Calu3 (cell line): ENCODE measurements at places on chromosomes 3 and 15.

DNA sequence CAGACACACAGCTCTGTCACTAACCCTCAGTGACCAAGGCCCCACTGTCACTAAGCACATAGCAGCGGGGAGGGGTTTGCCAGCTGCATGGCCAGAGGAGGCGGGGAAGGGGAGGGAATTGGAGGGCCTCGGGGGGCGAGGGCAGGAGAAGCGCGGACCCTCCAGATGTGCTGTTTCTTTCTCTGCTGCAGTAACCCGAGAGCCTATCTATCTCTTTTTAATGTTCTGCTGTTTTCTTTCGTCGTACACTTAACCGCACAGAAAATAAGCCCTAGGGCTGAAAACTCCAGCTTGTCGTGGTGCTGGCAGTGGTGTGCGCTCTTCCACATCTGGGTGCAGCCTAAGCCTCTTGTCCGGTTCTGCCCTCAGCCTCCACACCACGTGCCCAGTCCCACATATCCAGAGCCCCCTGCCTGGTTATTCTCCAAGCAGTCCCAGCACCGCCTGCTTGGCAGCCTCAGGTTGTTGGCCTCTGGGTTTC, 51.1 kb downstream of the BDH1 start:
- DNase-seq: no peak

DNA sequence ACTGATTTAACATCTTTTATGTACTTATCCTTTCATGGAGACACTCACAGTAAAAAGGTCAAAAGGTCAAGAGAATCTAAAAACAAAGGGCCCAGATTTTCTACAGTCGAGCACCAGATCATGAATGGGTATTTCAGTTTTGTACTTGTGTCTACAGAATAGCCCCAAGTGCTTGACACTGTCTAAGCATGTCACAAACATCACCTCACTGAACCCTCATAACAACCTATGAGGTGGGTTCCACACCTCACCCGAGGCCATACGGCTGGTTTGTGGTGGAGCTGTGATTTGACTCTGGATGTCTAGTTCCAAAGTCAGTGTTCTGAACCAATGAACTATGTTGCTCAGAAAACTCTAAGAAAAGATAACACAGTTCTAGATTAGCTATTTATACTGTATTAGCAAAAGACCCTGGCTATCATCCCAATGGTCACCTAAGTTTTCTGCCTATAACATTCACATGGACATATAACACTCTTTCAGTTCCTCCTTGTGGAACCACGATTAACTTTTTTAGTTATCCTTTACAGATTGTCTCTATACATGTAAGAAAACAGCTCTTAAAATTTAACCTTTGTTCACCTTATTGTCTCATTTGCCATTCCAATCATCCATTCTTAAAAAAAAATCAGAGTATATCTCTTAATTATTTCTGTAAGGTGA, 25.5 kb downstream of the TM6SF1 start:
- no peak for DNase-seq

GRCh38 chr3:121690777-121691405, 30.2 kb upstream of the HCLS1 start:
- DNase-seq: no peak

DNA sequence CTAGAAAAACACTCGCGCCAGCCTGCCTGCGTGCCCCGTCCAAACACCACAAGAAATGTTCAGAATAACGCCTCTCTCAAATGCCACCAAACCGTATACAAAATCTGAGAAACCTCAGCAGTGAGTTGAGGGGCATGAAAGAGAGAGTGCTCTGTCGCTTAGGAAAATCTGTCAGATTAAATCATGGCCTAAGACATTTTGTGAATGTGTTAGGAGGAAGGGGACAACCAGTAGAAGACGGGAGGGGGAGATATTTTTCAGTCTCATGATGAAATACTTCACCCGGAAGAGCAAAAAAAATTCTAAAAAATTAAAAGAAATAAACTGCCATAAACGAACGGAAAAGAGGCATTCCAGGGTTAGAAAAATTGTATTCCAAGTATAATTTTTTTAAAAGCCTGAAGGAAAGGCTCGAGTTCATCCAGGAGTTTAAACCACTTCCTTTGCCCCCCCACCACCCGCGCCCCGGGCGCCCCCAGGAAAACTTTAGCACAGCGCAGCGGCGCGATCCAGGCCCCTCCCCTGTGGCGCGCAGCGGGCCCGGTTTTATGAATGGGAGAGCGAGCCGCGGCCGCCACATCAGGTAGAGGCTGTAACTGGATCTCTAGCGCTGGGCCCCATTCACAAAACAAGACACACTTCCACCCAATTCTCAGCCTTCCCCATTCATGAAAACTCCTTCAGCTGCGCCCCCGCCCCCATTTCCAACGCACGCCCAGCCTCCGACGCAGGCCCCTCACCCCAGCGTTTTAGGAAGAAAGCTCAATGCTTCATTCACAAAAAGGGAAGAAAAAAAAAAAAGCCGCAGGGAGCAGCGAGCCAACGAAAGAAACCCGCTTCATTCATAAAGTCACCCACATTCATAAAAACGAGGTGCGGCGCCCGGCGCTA, 1.4 kb downstream of the ETV5 start:
- DNase-seq: peak; percentile 86

- DNase-seq: no peak
Observed at GRCh38 chr3:196596355-196596754, 27.9 kb downstream of the FBXO45 start.

- no peak for DNase-seq
Observed at GRCh38 chr3:73500321-73500720, 124.4 kb downstream of the PDZRN3 start.

DNA sequence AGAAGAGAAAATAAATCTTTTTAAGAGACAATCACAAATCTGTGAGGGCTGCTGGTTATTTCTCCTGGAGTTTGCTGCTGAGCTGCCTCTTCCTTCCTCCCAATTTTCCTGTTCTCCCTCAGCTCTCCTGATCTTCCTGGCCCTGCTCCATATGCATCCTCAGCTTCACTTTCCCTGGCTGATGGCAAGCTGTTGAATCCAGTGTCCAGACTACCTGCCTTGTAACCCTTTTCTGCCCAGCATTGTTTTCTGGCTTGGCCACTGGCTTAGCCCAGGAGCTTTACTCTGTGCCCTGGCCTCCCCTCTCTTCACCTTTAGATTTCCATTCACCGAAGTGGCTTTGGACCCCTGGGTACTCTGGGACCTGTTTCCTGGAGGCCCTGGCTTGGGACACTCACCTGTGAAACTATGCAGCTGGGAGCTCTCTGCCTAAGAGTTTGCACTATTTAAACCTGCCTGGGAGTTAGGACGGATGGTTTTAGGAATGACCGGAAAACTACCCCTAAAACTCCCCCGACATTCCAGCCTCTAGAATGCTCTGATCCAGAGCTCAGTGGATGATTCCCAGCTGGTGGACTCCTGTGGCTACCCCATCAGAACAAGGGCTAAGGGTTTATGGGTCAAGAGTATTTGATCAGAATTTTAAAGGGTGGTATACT, 90.0 kb downstream of the RBPMS2 start:
- DNase-seq: no peak

DNA sequence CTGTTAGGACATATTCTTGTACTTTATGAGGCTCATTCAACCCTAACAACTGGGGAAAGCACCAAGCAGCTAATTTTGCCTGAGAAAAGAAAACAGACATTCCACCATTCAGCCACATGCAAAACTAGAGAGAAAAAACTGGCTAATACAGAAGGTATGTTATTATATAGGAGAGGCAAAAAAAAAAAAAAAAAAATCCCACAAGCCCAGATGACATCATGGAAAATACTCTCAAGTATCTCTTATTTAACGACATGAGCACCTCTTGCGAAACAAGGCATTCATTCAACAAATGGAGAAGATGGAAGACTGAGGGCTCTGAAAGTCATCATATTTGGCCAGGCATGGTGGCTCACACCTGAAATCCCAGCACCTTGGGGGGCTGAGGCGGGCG, 61.5 kb downstream of the PRICKLE2 start:
- no peak for DNase-seq

GRCh38 chr3:66483006-66483405, 17.8 kb downstream of the LRIG1 start:
- DNase-seq: no peak

GRCh38 chr3:71237672-71238071, 345.9 kb downstream of the FOXP1 start:
- DNase-seq: no peak

- no peak for DNase-seq
Observed at GRCh38 chr15:94380798-94381197, 149.4 kb downstream of the MCTP2 start.

GRCh38 chr3:36734742-36735141, 29.6 kb downstream of the DCLK3 start:
- no peak for DNase-seq

DNA sequence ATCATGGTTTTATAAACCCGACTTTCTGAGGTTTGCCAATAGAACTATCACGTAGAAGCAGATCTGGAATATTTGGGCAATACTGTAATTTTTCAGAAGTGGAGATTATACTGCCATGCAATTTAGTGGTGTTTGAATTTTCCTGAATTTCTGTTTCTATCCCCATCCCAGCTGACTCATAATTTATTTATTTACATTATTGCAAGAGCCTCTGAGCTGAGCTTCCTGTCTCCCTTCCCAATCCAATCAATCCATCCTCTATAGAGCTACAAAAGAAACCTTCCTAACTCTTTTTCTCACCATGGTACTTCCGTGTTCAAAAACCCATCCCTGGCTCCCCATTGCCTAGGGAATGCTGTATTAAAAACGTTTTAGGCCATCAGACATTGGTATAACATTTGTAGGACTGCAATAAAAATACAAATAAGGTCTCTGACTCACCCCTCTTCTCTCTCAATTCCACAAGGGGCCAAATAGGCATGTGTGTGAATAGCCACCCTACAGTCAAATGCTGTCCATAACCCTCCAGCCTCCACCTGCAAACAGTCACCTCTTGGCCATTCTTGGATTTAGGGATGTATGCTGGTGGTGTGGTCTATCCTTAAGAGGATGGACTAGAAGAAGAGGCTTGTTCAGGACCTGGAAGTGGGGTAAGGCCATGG, 190.7 kb downstream of the CD47 start:
- DNase-seq: no peak

DNA sequence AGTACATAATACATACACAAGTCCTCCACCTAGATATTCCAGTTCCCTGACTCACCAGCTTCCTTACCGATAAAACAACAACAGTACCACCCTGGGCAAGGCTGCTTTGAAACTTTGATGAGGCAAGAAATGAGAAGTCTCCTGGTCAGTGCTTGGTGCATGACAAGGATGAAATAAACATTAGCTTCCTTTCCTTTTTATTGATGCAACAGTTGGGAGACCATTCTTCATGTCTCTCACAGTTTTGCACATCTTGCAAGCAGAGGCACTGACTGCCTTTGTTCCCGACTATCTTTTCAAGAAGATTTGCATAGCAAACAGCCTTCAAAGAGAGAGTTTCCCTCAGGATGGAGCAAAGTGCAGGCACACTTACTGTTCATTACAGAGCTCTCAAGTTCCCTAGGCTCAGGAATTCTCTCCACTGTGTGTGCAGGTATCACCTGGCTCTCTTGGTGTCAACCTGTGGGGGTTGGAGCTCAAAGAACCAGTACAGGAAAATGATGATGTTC, 65.2 kb downstream of the MYLK start:
- peak; percentile 64 for DNase-seq

DNA sequence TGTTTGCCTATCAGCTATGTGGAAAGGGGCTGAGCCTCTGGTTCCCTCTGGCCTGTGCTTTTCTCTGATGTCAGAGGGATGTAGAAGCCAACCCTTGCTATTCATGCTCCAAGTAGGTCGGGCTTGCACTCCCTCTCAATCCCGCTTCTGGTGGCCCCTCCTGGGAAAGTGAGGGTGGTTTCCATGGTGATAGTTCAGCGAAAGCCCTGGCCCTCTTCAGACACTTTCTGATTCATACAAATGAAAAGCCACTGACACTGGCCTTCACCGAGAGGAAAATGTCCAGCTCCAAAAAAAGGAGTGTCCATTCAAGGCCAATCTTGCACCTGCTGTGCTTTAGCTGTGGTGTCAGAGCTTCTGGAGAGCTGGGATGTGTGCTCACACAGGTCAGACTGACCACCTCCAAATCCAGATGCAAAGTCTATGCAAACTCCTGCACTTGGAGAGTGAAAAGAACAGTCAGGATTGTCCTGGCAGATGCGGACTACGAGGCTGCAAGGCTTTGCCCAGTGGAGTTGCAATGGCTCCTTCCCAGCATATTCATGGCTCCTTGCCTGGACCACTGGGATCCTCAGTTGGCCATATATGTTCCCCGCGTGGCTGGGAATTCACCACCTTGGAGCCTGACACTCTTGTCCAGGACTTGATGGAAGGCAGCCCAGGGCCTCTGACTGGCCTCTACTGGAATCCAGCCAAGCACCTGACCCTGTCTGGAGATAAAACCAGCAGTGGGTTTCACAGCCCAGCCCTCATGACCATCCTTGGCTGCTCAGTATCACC, 96.6 kb downstream of the CEMIP start:
- DNase-seq: no peak

GRCh38 chr3:127068871-127069270, 86.0 kb downstream of the PLXNA1 start:
- no peak for DNase-seq

DNA sequence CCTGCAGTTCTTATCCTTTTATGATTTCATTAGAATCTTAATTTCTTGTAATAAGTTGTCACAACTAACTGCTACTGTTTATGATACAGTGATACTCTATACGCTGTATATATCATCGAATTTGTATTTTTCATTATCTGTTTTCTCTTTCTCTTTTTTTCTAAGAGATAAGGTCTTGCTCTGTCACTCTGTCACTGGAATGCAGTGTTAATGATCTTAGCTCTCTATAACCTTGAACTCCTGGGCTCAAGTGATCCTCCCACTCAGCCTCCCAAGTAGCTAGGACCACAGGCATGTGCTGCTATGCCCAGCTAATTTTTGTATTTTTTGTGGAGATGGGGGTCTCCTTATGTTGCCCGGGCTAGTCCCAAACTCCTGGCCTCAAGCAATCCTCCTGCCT, 14.8 kb downstream of the APH1B start:
- DNase-seq: no peak

- peak; percentile 54 for DNase-seq
Observed at GRCh38 chr3:82133070-82133606, 371.7 kb upstream of the GBE1 start.

DNA sequence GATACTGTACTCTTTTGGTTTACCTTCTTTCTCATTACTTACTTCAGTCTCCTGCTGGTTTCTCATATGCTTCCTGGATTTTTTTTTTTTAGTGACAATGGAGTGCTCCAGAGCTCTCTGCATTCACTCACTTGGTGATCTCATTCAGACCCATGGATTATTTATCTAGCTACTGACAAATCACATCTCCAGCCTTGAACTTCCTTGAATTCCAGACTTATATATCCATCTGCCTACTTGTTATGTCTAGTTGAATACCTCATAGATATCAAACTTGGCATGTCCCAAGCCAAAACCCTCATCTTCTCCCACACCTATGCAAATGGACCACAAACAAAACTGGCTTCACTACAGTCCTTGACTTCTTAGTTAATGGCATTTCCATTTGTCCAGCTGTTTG, 234.7 kb upstream of the ZPLD1 start:
- DNase-seq: no peak

DNA sequence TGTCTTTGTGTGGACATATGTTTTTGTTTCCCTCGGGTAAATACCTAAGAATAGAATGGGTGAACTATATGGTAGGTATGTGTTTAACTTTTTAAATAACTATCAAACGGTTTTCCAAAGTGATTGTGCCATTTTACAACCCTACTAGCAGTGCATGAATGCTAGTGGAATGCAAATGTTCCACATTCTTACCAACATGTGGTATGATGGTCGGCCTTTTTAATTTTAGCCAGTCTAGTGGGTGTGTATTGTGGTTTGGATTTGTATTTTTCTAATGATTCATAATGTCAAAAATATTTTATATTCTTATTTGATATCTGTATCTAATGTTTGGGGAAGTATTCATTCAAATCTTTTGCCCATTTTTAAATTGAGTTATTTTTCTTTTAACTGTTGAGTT, 68.2 kb upstream of the SMAD3 start:
- DNase-seq: peak; percentile 19

GRCh38 chr15:68930268-68931022, at the start of gene SPESP1:
Gene SPESP1, plus strand, starts transcription at chr15:68930525. Its CDS starts 129 bp downstream, at chr15:68930654.
- no peak for DNase-seq
